Omental fat pad (tissue), 4 donors: ENCODE measurements at places on chromosomes 4 and X.

DNA sequence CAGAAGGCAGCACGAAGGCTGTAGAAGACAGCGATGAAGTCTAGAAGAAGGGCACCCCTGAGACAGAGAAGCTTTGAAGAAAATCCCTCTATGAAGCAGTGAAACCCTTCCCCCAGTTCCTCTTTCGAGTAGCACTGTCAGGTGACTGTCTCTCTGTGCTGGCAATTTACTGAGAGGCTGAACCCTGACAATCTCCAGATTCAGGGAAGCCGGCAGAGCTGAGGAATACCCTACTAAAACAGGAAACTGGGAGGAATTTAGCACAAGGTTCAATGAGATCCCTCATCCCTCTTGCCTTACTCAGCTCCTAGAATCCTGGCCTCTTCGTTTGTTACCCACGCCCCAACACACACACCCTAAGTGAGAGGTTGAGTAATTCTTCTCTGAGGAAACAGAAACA, 239.7 kb upstream of the NOCT start:
- DNase-seq: no peak

DNA sequence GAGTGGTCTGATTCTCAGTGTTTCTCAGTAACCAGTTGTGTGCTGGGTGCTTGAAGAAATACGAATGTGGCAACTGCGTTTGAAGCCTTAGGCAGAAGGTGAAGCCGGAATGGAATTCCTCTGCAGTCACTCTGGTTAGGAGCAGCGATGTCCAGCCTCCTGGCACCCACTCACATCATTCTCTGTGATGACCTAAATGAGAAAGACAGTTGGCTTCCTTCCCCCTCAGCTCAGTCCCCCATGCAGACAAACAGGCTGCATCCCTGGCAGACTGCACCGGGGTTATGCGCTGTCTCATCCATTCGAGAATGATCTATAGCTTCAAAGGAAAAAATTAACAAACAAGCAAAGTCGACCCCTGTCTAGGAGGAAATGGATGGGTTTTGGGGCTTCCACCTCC, 170.1 kb upstream of the SCML1 start:
- DNase-seq: no peak

GRCh38 chr4:186759990-186760389, 36.3 kb upstream of the FAT1 start:
- no peak for DNase-seq

GRCh38 chr4:65521666-65522065, 148.6 kb downstream of the EPHA5 start:
- no peak for DNase-seq

GRCh38 chr4:74109870-74110605, 11.0 kb upstream of the CXCL2 start:
- DNase-seq: no peak

GRCh38 chr4:57763070-57763469, 652.9 kb upstream of the IGFBP7 start:
- DNase-seq: no peak

DNA sequence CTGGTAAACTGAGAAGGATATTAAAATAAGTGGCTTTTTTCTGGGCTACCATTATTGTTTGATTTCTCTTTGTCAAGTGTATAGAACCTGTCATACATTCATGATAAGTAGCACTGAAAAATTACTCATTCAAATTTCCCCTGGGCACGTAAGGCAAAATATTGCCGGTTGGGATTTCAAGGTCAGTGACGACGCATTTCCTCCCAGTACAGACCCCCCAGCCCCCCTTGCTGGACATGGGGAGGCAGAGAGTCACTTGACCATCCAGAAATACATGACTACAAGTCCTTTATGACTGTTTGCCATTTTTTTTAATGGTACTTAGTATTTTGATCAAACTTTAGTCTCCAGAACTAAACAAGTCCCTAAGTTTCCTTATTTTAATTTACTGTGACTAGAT, 6.8 kb upstream of the MND1 start:
- DNase-seq: no peak

DNA sequence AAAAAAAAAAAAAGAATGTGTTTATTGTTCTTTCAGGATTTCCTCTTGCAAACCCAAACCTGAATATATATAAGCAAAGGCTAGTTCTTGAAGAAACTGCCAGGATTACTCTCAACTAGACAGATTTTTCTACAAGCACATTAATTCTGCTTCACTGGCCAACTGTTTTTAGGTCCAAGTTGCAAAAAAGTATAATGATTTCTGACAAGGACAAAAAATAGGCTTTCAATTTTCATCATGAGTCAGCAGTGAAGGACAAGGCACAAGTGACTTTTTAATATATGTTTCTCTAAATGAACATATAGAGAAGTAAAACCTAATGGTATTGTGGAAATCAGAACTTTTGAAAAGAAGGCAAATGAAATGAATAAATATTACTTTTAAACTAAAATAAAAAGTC, 73.7 kb downstream of the ELOVL6 start:
- DNase-seq: no peak

DNA sequence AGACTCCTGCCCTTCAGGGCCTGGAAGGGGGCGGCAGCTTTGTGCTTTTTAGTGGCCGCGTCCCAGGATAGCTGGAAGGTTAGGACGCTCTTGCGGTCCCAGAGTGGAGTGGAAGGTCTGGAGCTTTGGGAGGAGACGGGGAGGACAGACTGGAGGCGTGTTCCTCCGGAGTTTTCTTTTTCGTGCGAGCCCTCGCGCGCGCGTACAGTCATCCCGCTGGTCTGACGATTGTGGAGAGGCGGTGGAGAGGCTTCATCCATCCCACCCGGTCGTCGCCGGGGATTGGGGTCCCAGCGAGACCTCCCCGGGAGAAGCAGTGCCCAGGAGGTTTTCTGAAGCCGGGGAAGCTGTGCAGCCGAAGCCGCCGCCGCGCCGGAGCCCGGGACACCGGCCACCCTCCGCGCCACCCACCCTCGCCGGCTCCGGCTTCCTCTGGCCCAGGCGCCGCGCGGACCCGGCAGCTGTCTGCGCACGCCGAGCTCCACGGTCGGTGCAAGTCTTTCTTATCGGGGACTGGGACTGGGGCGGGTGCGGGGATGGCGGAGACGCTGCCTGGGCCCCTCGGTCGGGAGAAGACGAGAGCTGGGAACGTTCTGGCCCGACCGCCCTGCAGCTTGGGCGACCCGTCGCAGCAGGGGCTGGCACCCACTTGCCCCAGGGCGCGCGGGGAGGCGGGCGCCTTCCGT, at the start of gene EDNRA:
TSS of gene EDNRA (plus strand) at position 207 of the 686 bp plus-strand sequence. CDS start 4,585 bp downstream, outside the sequence.
- no peak for DNase-seq

DNA sequence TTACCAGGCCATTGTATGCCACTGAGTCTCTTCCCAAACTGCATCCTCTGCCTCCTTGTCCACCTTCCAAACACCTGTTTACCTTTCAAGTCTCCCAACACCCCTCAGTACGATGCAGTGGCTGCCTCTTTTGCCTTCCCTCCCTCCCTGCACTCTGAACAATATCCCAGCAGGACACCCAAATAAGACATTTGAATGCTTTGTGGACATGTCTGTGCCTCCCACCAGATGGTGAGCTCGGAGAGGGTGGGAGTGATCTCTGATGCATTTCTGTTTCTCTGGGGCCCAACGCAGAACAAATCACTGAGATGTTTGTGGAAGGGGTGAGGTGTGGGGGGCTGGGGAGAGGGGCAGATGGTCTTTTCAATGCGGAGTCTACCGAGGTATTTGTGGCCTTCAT, 33.4 kb downstream of the PJA1 start:
- no peak for DNase-seq

- no peak for DNase-seq
Observed at GRCh38 chrX:105552395-105552794, 269.9 kb upstream of the NRK start.

DNA sequence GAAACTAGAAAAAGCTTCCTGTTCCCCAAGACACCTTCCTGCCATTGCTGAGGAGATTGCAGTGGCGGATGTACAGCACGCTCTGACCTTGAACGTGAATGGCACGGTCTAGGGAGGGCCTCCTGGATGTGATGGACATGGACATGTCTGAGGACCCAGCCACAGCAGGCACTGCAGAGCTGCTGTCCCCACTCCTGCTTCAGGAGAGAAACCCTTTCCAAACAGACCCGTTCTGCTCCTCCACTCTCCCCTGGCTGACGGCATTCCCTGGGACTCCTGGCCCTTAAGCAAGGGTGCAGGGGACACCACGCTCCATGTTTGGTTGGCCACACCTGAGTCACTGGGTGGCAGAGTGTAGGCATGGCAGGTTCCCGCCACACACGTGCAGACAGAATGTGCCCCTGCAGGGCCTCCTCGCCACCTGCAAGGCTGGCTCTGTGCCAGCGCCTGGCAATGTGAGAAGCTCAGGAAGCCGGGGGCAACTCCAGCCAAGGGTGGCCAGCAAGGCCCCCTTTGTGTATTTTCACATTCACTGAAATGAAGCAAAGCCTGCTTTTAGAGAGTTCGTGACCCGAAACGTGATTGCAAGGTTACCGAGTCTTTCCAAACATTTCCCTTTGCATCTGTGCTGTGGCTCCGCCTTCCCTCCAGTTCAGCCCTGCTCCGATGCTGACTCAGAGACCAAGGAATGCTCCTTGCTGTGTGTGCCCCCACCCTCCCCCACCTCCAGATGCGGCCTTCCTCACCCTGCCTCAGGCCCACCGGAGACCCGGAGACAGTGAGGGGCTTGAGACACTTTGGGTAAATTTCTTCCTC, 46.1 kb downstream of the HTRA3 start:
- DNase-seq: no peak

DNA sequence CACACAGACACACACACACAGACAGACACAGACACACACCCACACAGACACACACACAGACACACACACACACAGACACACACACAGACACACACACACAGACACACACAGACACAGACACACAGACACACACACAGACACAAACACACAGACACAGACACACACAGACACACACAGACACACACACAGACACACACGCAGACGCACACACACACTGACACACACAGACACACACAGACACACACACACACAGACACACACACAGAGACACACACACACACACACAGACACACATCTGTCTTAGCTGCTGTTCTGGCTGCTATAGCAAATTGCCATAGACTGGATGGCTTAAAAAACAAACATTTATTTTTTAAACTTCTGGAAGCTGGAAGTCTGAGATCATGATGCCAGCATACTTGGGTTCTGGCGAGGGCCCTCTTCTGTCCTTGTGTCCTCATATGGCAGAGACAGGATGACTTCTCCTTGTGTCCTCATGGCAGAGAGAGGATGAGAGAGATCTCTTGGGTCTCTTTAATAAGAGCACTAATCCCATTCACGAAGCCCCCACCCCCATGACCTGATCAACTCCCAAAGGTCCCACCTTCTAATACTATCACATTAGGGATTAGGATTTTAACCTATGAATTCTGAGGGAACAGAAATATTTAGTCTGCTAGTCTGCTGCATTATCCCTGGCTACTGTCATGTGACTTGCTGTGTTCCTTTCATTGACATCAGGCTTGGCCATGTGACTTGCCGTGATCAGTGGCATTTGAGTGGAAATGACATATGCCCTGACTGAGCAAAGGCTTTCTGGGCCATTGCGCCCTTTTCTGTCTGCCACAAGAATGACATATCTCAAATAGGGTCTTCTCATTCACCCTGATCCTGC, 32.7 kb upstream of the RASGEF1B start:
- no peak for DNase-seq

DNA sequence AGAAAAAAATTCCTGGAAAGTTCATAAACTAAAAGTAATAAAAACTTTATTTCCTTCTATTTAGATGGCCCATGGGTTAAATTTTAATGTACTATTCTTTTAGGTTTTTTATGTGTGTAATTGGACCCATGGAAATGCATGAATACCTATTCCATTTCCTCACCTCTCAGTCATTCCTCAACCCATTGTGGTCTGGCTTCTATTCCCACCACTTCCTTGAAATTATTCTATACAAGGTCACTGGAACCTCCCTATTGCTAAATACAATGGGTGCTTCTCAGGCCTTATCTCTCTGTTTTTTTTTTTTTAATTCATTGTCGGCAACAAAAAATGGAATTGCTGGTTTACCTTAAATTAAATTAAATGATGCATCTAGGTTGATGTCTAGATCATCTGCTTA, 17.2 kb downstream of the SLC39A8 start:
- no peak for DNase-seq

- no peak for DNase-seq
Observed at GRCh38 chr4:108446556-108446955, 173.8 kb upstream of the RPL34 start.

- no peak for DNase-seq
Observed at GRCh38 chr4:55080174-55080865, 45.1 kb downstream of the KDR start.

DNA sequence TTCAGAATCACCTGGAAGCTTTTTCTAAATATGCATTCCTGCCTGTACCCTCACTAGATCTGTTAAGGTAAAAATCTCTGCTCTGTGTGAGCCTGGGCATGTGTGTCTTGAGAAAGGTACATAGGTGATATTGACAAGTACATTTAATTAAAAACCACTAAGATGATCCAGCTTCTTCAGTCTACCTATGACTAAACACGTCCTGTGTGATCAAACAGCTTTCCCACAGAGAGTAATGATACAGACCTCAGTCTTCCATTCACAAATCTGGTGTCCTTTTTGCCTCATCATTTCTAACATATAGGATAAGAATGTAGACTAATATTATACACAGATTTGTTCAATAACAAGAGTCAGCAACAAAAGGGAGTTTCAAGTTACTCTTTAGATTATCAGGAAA, 42.6 kb downstream of the GALNT7 start:
- no peak for DNase-seq

GRCh38 chrX:545452-545885, 85.1 kb upstream of the SHOX start:
- no peak for DNase-seq

DNA sequence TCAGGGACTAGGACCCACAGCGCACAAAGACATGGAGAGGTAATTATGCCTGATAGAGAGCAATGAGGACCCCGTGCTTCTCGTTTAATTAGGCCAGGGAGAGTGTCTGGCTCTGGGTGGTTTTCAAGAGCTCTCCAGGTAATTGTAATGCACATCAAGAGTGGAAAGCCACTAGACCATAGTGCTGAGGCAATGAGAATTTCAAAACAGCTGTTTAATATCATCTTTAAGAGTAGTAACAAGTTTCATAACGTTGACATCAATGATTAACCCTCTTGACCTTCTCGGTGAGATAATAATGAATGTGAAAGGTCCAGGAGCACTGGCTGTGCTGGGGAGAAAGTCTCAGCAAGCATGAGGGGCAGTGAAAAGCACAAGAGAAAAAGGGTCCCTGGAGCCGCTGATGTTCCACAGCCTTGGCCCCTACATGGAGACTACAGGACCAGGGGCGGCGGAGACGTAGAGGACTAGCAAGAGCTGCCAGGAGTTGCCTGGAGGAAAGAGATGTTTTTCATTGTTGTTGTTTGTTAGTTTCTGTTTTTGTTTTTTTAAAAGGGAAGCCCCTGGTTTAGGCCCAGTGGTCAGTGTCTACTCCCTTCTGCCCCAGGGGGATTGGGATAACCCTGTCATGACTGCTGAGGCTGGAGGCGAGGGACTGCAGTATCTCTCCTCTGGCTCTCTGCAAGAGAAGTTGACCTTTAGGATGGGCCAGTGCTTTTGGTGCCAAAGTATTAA, 14.8 kb upstream of the CXCR3 start:
- no peak for DNase-seq

DNA sequence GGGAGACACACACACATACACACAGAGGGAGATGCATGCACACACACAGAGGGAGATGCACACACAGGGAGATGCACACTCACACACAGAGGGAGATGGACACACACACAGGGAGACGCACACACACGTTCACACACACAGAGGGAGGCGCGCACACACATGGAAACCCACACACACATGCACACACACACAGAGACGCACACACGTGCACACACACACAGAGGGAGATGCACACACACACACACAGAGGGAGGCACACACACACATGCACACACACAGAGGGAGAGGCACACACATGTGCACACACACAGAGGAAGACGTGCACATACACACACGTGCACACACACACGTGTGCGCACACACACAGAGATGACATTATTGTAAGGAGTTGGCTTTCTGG, 79.1 kb downstream of the HMX1 start:
- DNase-seq: no peak
